CD4-positive, alpha-beta memory T cell (primary cell): ENCODE measurements at places on chromosomes 3 and 15.
A peak's percentile ranks its signal among the peaks of the same experiment; 100 is the strongest.

DNA sequence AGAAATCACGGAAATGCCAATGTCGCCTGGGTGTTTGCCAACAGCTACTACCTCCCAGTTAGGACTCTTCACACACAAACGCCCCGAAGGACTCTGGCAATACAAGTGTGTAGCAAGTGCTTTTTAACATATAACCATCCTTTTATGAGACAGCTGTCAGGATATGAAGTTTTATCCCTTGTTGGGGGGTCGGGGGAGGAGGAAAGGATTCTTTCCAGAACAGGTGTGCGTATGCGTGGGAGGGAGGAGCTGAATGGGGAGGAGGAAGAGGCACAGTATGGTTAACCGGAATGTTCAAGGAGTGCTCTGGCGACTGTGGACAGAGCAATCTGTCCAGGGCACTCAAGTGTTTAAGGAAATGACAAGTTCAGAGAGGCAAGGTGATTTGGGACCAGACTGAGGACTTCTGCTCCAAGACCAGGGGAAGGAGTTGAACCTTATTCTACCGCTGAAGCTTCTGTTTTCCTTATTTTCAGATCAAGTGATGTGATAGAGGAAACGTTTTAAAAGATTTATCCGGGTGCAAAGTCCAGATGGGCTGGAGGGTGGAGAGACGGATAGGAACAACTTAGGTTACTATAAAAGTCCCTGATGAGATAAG is 1.3 kb downstream of the TSPAN3 start:
- H3K4me3 ChIP-seq, result no peak overlapping the region
- no peak for DNase-seq
- no peak overlapping the region for H3K27ac ChIP-seq

- peak overlapping the region; percentile 71 for H3K27ac ChIP-seq
- H3K4me3 ChIP-seq, result peak overlapping the region; percentile 87
- H3K36me3 ChIP-seq, result no peaks in the 10 kb centered on the region
- H3K27me3 ChIP-seq, result no peaks in the 10 kb centered on the region
- peaks cover 41% of the 10 kb centered on the region for H3K4me1 ChIP-seq
- DNase-seq, result no peak
These were observed 2.3 kb downstream of the ITPR1 start for GRCh38 chr3:4495294-4496086.

- H3K4me3 ChIP-seq, result no peak overlapping the region
- H3K36me3 ChIP-seq, result no peaks in the 10 kb centered on the region
- DNase-seq, result peak; percentile 54
- no peak overlapping the region for H3K27ac ChIP-seq
These were observed 27.4 kb downstream of the METTL6 start for GRCh38 chr3:15399970-15400369.

DNA sequence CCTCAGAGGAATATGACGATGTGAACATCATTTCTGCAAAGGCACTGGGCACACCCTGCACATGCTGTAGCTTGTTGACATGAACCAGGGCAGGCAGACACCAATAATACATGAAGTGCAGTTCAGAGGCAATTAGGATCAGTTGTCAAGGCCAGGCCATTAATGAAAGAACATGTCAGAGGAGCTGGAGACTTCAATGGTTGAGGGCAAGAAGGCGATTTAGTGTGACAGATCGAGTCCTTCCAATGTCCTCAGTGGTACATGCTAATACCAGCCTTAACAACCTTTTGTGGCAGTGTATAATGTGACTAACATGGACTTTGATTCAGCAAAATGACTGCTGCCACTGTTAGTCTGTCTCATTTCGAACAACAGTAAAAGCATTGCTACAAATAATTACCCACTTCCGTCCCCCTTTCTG is 205.2 kb upstream of the NANOGP8 start:
- no peaks in the 10 kb centered on the region for H3K4me1 ChIP-seq
- no peak for DNase-seq
- no peaks in the 10 kb centered on the region for H3K27me3 ChIP-seq
- H3K4me3 ChIP-seq, result no peak overlapping the region
- H3K36me3 ChIP-seq, result no peaks in the 10 kb centered on the region

- H3K4me1 ChIP-seq, result peaks cover 5% of the 10 kb centered on the region
- H3K27ac ChIP-seq, result no peak overlapping the region
- H3K4me3 ChIP-seq, result no peak overlapping the region
- H3K27me3 ChIP-seq, result no peaks in the 10 kb centered on the region
These were observed 90.7 kb upstream of the RGMA start for GRCh38 chr15:93179700-93180102.

- H3K27me3 ChIP-seq, result no peaks in the 10 kb centered on the region
- H3K36me3 ChIP-seq, result no peaks in the 10 kb centered on the region
- no peaks in the 10 kb centered on the region for H3K4me1 ChIP-seq
These were observed 74.3 kb downstream of the CORO2B start for GRCh38 chr15:68653031-68653635.
